Muscle of leg (tissue), 16 donors: ENCODE measurements at places on chromosomes 6 and 20. TPM values are rescaled to one million over a fixed set of nuclear protein-coding genes. Genes with fewer than 3 reads are reported as not detected.

The GLP1R gene
- under 0.01 TPM for total RNA-seq

GRCh38 chr6:16137451-16137801, 8.5 kb downstream of the MYLIP start:
- no peak for DNase-seq

- DNase-seq = peak; percentile 58
Observed at GRCh38 chr20:51700809-51701285, 67.3 kb downstream of the ATP9A start.

The PTCHD4 gene
- 0.98 TPM for total RNA-seq

DNA sequence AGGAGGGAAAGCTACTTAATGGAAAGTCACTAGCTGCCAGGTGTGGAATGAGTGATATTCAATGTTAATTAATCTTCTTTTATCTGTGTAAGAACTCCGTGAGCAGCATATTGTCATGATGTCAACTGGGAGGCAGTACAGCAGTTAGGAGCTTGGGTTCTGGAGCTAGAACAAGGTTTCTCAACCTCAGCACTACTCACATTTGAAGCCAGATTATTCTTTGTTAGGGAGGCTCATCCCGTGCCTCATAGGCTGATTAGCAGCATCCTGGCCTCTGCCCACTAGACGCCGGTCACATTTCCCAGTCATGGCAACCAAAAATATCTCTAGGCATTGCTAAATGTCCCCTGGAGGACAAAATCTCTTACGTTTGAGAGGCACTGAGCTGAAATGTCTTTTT, 41.2 kb downstream of the BCAS1 start:
- no peak for DNase-seq

The QKI gene
- 256 TPM for total RNA-seq

DNA sequence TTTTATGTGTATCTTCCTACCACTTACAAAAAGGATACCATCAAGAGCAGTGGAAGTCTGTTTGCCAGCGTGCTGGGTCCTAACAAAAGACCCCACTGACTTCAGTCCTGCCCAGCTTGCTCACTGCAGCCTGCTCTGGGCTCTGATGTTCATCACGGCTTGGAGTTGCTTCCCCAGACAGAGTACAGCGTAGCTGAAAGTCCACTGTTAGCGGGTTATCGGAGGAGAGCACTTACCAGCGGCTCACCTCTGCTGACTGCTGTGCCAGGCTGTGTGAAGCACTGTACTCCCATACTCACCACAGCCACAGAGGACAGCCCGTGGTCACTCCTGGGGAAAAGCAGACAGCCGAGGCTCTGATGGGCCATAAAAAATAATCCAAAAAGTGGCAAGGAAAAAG, 40.2 kb downstream of the CTCFL start:
- DNase-seq = no peak

The HUS1B gene
- 0.18 TPM for total RNA-seq

- peak; percentile 54 for DNase-seq
Observed at GRCh38 chr20:16801919-16802651, 53.9 kb downstream of the OTOR start.

DNA sequence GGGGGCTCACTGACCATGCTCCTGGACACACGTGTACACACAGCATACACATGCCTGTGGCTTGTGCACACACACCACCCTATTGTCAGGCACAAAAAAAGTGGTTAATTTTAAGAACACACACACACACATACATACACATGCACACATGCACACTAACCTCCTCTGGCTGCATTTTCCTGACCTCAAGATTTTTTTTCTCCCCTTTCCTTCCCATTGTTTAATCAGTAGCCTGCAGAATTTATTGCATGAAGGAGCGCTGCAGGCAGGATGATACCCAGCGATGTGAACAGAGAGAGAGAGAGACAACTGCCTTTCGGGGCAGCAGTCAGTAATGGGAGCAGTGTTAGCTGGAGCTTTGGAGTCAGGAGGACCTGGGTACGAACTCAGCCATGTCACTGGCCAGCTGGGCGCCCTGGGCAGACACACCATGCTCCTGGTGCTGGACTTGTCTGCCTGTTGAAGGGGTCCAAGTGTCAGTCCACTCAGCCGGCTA, 990 bp upstream of the TRAF3IP2 start:
- DNase-seq = peak; percentile 49

DNA sequence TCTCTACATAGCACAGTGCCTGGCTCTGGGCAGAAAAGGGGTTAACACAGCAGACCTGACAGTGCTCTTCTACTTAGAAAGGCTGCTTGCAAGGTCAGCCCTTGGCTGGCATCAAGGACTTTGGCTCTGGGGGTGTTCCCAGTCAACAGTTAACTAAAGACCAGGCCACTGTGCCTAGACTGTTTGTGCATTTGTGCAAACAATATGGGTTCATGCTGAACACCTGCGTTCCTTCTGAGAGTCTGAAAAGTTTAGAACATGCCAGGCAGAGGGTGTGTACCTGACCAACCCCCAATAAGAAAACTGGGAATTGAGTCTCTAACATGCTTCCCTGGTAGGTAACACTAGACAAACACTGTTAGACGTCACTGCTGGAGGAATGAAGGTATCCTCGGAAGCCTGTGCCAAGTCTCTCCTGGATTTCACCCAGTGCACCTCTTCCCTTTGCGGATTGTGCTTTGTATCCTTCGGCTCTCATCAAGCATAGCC, 110.7 kb downstream of the PDE10A start:
- no peak for DNase-seq

The TXNDC5 gene
- 167 TPM for total RNA-seq

GRCh38 chr6:5783584-5784089, 223.1 kb downstream of the NRN1 start:
- no peak for DNase-seq

- no peak for DNase-seq
Observed at GRCh38 chr6:33104887-33105286, 29.1 kb downstream of the HLA-DPB1 start.

The RANBP9 gene
- total RNA-seq = 23.4 TPM

The AGER gene
- 3.7 TPM for total RNA-seq

DNA sequence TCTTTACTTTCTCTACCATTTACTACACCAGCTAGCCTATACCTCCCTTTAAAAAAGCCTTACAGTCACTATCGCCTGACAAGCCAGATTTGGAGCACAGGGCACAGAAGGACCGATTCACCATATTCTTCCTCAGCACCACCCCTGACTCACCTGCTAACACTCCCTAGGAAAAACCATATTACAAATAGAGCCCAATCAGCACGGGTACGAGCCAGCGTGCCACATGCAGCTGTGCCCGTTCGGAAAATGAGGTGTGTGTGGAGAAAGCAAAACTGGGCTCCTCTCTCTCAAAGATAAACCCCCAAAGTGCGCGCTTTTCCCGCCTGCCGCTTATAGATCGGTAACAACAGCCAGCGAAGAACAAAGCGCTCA, 1.2 kb downstream of the SYNCRIP start:
- DNase-seq = no peak

- DNase-seq = no peak
Observed at GRCh38 chr6:99810942-99811620, 182.9 kb downstream of the MCHR2 start.

The IL17F gene
- not detected for total RNA-seq

GRCh38 chr6:140809694-140810101, 1323.0 kb upstream of the GJE1 start:
- no peak for DNase-seq

The ADISSP gene
- 21.2 TPM for total RNA-seq

- no peak for DNase-seq
Observed at GRCh38 chr6:100774681-100775080, 106.4 kb downstream of the ASCC3 start.

The PBOV1 gene
- not detected for total RNA-seq

DNA sequence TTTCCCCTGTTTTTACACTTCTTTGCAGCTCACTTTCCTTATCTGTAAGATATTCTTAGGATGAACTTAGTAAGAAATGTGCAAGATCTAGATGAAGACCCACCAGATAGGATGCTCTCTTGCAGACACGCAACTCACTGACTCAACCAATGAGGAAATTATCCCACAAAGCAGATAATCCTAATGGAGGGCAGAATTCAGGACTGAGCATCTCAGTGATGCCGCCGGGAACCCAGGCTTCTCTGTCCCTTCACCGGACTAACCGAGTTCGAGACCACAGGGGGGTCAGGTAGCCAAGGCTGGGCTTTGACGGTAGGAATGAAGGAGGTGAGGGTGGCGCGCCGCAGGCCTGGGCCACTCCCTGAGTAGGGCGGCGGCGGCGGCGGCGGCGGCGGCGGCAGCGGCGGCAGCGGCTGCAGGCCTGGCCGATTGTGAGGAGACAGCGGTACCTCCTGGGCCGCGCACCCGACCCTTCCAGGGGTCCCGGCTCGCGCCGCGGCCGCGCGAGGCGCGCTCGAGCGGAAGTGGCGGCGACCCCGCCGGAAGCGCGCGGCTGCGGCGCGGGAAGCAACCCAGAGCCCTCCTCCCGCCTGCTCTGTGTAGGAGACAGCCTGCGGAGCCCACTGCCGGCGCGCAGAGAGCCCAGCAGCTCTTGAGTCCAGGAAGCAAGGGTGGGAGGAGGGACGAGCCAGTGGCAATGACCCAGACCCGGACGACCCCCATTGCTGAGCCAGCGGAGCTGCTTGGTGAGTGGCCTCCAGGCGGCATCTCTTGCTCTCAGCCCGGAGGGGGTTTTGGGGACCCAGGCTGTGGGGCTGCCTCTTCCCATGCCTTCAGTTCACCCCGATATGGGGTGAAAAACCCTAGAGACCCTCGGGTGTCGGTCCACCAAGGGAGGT, at the start of gene KHDC1:
KHDC1 (minus strand) TSS at position 526 of the 899 bp plus-strand sequence. CDS start 20,679 bp downstream, outside the sequence.
- peak; percentile 83 for DNase-seq

The HLA-DPA1 gene
- 18.6 TPM for total RNA-seq

DNA sequence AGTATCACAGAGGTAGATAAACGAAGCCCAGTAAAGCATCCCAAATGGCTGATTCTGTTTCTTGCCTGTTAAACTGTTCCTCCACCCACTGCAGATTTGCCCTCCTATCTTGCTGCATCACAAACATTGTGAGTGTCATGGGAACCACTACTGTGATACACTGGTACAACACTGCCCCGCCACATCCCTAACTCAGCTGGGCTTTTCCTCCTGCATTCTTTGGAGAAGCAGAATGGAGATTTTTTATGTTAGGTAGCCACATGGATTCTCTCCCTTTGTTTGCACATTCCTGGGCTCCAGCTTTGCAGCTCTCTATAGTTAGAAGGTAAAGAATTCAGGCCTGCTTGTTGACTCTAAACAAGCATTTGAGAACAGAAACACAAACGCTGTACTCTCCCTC, 234.1 kb downstream of the TMEM242 start:
- DNase-seq = peak; percentile 28

GRCh38 chr6:46894433-46894832, 27.3 kb downstream of the ADGRF5 start:
- no peak for DNase-seq

DNA sequence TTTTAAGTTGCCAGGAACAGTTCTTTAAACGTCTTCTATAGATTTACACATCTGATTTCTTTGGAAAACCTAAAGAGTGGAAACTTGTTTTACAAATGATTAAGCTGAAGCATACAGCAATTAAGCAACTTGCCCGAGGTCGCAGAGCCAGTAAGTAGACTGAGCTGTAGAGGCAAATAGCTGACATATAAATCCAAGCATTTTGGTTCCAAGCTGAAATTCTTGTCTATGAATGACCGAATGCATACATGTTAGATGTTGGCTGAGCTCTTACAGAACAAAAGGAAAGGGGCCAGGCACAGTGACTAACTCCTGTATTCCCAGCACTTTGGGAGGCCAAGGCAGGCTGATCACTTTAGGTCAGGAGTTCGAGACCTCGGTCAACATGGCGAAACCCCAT, 101.8 kb upstream of the SGK1 start:
- DNase-seq = peak; percentile 40

GRCh38 chr20:41300383-41300782, 17.1 kb downstream of the ZHX3 start:
- no peak for DNase-seq

- DNase-seq = peak; percentile 61
Observed at GRCh38 chr20:53829724-53830521, 236.3 kb upstream of the ZNF217 start.

GRCh38 chr6:155970472-155970871, 514.8 kb upstream of the NOX3 start:
- no peak for DNase-seq

DNA sequence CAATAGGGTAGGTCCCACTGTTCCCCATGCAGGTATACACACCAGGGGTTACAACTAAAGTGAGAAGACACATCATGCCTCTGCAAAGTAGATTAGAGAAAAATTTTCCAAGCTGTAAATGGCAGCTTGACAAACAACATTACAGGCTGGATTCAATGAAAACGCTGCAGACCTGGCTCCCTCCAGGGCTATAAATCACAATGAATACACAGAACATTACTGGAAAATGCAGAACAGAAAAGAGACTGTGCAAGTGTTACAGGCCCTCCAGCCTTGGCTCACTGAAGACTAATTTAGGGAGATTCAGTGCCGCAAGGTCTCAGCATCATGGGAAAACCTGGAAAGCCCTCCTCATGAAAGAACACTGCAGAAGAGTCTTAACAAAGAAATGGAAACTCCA, 207.8 kb downstream of the KHDC1L start:
- peak; percentile 84 for DNase-seq

- DNase-seq = no peak
Observed at GRCh38 chr6:123716506-123716905, 79.8 kb upstream of the TRDN start.

DNA sequence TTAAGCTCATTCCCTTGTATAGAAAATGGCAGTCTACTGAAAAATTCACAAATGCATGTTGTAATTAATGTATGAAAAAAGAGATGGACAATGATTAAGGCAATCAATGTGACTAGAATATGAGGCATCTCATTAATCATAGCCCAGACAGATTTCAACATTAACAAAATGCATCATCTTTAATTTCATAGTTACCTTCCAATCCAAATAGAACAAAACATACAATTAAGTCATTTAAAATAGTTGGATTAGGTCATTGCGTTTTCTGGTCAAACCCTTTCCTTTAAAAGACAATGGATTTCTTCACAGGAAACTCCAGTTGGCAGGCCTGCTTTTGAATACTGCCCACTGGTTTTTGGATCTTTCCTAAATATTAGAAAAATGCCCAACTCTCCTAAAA, 203.9 kb downstream of the HAO1 start:
- DNase-seq = no peak

GRCh38 chr6:142444881-142445301, 143.1 kb downstream of the ADGRG6 start:
- peak; percentile 13 for DNase-seq

The NKX2-2 gene
- total RNA-seq = 0.04 TPM

The PACSIN1 gene
- total RNA-seq = 0.27 TPM

The SPATS1 gene
- total RNA-seq = not detected

The HAO1 gene
- not detected for total RNA-seq

GRCh38 chr6:4677011-4677750, 99.0 kb upstream of the CDYL start:
- DNase-seq = no peak

DNA sequence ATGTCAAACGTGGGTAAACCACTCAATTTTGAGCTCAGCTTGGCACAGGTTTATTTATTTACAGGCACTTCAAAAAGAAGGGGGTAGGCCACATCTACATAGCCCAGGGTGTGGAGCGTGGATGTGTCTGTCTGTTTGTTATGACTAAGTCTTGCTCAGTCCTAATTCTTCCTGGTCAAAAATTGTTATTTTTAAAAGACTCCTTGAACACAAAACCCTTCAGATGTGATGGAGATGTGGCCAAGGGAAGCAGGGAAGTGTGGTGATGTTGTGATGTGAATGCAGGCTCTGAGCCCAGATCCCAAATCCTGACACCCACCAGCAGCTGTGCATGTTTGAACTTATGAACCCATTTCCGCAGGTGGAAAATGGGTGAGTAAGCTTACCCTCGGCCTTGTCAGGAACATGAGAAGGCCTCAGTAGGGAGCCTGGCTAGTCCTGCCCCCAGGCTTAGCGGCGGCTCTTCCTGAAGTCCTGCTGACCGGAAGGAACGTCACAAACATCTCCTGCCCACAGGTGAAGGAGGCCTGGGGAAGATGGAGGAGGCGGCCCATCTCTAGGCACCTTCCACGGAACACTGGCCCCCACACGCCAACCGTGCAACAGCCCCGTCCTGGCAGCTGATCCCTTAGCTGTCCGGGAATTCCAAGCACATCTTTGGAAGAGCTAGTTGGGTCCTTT, 119.7 kb downstream of the MYLK4 start:
- DNase-seq = peak; percentile 46
